ENCODE measurements at places on chromosomes 2 and 18.

DNA sequence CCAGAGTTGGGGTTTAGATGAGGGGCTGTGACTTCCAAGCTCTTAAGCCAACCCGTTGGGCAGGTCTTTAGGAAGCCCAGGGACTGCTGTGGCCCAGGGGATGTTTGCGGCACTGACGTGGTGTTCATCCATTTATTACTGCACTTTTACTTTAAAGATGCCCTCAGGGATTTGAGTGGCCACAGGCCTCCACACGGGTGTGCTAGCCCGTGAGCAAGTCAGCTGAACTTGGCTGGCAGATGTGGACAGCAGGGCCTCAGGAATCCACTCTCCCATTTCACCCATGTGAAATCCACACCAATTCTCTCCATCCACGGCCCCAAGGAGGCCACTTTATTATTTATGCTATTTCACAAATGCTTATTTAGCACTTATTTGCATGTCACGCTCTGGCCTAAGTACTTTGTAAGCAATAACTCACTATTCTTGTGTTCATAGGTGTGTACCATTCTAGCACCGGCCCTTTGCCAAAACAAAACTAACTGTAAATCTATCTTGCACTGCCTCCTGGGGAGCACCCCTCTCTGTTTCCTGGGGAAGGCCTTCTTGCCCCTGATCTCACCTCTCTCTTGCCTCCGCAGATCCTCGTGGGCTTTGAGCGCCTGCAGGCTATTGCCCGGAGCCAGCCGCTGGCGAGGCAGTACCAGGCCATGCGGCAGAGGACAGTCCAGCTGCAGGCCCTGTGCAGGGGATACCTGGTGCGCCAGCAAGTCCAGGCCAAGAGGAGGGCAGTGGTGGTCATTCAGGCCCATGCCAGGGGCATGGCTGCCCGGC is 39.1 kb upstream of the GPR17 start:
- no peak for DNase-seq

GRCh38 chr2:241295326-241296095 is 20.0 kb downstream of the HDLBP start:
- DNase-seq: no peak

DNA sequence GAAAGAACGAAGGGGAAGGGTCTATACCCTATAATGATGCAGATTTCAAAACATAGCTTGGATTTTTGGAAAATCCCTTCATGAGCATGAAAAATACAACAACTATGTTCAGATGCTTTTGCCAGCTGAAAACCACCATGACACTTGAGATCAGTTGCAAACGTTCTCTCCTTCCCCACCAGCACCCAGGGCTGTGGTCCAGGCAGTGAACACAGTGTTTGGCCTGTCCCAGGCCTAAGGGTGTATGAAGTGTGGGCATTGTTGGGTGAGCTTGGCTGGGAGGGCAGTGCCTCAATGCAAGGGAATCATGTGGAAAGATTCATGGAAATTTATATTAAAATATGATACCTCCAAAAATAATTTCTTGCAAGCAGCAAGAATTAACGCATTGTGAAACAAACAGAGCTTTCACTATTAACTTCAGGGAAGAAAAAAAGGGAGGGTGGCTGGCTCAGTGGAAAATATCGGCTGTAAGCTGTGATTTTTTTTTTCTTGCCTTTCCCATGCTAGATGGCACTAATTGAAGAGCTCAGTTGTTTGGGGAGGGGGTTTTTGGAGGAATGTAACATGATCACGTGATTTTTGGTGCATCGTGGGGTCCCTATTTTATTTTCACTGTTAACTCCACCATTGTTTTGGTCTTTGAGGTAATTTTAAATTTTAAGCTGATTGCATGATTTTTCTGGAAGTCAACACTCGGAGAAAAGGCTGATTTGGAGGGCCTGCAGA is 52.0 kb downstream of the CDC42EP3 start:
- no peak for DNase-seq

DNA sequence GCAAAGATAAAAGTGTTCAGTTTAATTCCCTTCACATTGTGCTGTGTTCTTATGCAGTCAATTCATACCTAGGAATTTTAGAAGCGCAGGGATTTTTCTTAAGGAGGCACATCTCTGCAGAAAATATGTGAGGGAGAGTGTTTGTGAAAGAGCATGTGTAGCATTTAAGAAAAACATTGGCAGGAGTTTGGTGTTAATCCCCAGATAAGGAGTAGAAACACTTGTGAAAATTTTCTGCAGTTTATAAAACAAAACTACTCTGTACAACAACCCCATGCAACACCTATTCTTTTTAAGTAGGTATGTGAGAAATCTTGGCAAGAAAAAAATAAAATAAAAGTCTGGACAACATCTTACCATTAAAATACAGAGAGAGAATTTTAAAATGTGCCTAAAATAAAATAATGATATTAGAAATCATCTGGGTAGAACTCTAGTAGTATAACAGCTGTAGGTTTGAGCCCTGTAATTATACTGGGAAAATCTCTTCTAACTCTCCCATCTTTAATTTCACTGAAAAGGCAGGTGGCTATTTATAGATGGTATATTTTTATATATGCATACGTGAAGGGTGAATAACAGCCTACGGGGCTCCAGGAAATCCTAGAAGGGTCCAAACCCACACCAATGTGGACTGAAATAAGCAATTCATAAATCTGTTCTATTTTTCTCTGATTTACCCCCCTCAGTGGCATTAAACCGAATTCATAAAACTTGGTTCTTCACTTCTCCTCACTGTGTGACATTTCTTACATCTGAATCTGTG is 6.6 kb downstream of the FZD7 start:
- DNase-seq: no peak

- no peak for DNase-seq
Measured at GRCh38 chr2:239194731-239195317, 206.0 kb downstream of the HDAC4 start.

DNA sequence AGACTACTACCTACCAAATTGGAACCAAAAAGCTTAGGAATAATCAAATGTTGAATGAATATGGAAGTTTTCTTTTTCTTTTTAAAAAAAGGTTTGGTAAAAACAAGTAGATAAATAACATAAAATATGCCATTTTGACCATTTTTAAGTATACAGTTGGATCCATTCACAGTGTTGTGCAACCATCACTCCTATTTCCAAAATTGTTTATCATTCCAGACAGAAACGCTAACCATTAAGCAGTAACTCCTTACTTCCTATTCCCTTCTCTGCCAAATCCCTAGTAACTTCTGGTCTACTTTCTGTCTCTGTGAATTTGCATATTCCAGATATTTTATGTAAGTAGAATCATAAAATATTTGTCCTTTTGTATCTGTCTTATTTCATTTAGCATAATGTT is 39.8 kb downstream of the CD302 start:
- no peak for DNase-seq

GRCh38 chr2:86543793-86544192 is 19.4 kb downstream of the CHMP3 start:
- DNase-seq: no peak

- peak; percentile 75 for DNase-seq
Measured at GRCh38 chr18:25310045-25310444, 41.9 kb downstream of the ZNF521 start.

DNA sequence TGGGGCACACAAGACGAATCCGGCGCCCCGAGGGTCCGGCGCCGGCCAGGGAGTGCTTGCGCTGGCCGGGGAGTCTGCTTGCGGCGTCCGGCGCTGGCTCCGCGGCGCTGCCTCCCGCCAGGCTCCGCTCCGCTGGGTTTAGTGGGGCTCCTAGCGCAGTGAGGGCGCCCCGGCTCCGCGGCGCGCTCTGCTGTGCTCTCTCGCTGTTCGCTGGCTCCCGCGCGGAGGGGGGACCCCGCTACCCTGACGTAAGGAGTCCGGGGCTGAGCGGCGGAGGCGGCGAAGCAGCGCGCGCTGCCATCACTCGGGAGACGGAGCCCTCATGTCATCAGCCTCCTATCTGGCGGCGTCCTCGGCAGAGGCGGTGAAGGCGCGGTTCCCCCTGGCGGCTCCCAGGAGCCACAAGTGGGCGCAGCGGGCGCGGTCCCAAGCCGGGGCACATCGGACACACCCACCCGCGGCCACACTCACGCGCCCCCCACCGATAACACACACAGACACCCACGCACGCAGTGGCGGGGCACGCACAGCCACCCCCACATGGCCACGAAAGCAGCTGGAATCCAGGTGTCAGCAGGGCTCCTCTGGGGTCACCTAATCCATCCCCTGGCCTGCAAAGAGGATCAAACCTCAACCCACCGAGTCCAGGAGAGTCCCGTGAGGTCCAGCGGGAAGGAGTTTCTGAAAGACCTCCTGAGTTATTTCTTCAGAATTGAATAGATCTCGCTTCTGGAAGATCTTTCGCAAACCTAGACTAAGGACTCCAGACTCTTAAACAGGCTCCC is at the start of gene C1QL2:
Gene C1QL2 (minus strand): TSS at position 189 of the 785 bp plus-strand sequence. CDS start 482 bp downstream, outside the sequence.
- DNase-seq: no peak

- DNase-seq: peak; percentile 83
Measured at GRCh38 chr18:48545757-48546321, 7.0 kb downstream of the CTIF start.

- no peak for DNase-seq
Measured at GRCh38 chr2:171512683-171513195, 9.5 kb upstream of the CYBRD1 start.

- DNase-seq: no peak
Measured at GRCh38 chr18:35040638-35040987, 600 bp upstream of the MAPRE2 start.

DNA sequence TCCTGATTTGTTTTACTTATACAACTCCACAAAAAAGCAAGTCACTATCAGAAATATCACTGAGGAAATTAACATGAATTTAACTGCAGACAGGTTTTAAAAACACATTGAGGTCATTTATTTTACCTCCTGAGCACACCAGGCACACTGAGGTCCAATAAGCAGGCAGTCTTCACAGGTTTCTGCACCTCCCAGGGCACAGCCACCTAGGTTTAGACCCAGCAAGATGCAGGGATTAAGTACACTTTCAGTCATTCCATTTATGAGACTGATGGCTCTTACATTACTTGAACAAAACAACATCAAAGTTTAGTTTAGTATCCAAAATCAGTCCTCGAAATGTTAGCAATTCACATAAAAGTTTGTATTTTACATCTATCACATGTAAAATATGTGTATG is 1.0 kb downstream of the ITGB6 start:
- no peak for DNase-seq

DNA sequence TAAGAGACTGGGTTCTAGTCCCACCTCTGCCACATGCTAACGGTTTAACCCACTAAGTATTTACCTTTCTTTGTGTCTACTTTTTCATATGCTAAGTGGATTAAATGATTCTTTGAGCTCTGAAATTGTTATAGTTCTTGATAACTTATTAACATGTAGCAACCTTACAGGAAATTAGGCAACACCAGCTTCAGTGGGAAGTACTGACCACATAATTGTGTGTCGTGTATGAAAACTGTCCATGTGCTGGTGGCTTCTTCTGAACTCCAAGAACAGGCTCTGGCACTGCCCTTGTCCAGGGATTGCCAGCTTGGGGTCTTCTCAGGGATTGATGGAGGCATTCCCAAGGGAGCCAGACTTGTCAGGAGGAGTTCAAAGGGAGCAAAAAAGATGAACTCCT is 427.7 kb downstream of the TGIF1 start:
- peak; percentile 9 for DNase-seq

- peak; percentile 62 for DNase-seq
Measured at GRCh38 chr2:127174136-127174535, 46.0 kb downstream of the CYP27C1 start.

- DNase-seq: no peak
Measured at GRCh38 chr2:8152392-8153257, 529.2 kb upstream of the ID2 start.

DNA sequence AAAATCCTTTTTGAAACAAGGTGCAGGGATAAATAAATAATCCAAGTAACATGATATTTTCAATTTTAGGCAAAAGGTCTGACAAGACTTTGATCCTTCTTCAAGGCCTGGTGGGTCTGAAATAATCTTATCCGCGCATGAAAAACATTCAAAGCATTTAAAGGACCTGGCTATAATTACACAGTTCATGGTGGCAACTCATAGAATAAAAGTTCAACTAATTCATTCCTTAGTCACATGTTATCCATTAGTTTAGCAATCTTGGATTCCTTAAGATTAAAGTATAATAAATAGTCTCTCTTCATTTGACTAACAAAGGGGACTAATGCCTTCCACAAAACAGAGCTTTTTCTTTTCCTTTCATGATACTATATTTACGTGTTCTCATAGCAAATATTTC is 21.0 kb upstream of the SLC38A11 start:
- no peak for DNase-seq

- DNase-seq: peak; percentile 95
Measured at GRCh38 chr2:215982465-215982875, 30.9 kb downstream of the MREG start.

GRCh38 chr18:5413447-5413846 is 117.9 kb upstream of the ZBTB14 start:
- no peak for DNase-seq

GRCh38 chr2:232333361-232334135 is 45.0 kb upstream of the ALPP start:
- DNase-seq: peak; percentile 33

- DNase-seq: no peak
Measured at GRCh38 chr18:80104364-80104779, 4.7 kb upstream of the ADNP2 start.

- peak; percentile 32 for DNase-seq
Measured at GRCh38 chr2:66573821-66574233, 138.9 kb downstream of the MEIS1 start.

- peak; percentile 38 for DNase-seq
Measured at GRCh38 chr2:210399440-210400041, 77.0 kb downstream of the LANCL1 start.

DNA sequence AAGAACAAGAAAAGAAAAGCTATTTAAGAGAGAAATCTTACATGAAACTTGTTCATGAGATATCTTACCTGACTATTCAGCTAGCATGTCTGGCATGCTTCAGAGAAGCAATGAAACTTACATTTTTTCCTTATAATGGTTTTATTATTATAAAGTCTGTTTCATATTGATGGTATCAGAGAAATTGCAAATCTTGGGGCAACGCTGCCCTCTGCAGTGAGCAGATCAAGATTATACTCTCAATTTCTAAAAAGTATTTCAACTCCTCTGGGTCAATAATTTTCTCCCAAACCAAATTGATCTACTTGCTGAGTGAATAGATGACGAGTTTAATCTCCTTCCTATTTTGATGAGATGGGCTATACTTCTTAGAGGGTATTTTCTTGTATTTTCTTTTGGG is 235.6 kb downstream of the NUP35 start:
- DNase-seq: peak; percentile 31

DNA sequence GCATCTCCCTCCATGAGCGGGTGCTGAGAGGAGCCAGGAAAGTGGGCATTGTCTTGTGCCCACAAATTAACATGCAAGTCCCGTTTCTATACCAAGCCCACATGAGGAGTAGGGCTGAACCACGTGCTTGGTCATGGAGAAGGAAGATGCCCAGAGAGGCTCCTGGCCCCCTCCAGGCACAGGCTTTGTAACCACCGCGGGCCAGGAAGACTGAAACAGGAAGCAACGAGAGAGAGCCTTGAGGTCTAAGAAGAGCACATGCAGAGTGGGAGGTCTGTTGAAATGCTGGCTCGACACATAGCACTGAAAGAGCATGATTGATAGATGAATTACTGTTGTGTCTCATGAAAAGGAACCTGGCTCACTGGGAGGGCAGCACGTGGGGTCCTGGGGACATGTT is 36.3 kb downstream of the VWA3B start:
- no peak for DNase-seq

Measured in ELR (cell line).